ENCODE measurements at places on chromosomes 5 and 9.

DNA sequence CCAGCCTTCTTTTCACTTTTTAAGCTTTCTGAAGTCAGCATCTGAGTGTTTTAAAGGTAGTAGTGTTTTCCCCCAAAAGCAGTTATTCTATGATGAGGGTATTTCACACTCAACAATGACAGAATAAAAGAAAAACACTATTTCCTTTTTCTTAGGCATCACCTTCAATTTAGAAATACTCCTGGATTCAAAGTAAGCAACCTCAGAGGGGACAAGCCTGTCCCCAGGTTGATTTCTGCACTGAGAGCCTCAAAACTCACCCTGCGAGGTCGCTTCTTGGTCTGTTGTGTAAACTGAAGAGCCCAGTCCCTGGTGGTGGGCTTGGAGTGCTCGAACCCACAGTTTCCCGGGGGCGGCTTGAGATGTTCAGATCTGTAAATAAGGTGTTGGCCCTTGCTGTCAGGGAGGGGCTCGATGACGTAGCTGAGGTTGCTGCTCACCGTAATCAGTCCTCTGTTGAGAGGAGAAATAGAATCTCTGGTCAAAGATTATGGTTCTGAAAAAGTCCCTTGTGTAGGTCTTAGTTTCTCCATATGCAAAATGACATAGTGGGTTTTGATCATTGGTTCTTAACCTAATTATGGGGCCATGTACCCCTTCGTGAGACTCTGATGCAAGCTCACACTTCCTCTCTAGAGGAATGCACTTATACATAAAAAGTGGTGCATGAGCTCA is 55.9 kb downstream of the ADAM19 start:
- DNase-seq: no peak

DNA sequence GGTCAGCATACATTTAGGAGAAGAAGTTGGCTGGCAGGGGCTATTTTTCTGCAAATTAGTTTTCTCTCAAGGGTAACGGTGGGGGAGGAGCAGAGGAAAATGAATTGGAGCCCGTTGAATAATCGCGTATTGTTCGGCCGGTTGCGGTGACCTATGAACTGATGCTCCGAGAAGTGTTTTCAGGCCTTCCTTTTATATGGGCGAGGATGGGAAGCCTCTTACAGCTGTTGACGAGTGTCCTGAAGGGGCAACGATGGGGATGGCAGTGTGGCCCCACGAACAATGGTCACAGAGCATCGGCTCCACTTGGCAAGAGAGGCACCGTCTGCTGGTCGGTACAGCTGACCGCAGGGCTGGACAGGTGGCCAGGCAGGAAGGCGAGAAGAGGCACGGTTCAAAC is 400.7 kb downstream of the ZSWIM6 start:
- DNase-seq: no peak

- peak; percentile 86 for DNase-seq
Observed at GRCh38 chr5:178116143-178116885, 3.0 kb downstream of the N4BP3 start.

GRCh38 chr5:117671551-117671950 is 1096.9 kb upstream of the SEMA6A start:
- no peak for DNase-seq

GRCh38 chr5:145682197-145682899 is 152.8 kb downstream of the PRELID2 start:
- DNase-seq: no peak

DNA sequence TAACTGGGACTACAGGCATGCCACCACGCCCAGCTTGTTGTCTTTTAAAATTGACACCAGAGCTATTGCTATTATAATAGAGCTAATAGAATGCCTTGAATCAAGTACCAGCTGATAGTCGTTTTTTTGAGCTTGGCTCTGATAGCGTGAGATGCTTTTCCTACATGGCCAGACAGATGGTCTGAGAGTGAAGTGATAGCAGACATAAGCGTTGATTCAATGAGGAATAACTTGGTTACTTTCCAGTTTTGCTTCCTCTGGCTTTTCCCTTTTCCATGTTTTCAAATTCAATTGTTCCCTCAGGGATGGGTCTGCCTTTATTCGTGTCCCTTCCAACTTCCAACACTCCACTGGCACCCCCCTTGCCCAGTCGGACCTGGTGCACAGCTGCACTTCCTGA is 15.4 kb downstream of the AGXT2 start:
- DNase-seq: no peak

DNA sequence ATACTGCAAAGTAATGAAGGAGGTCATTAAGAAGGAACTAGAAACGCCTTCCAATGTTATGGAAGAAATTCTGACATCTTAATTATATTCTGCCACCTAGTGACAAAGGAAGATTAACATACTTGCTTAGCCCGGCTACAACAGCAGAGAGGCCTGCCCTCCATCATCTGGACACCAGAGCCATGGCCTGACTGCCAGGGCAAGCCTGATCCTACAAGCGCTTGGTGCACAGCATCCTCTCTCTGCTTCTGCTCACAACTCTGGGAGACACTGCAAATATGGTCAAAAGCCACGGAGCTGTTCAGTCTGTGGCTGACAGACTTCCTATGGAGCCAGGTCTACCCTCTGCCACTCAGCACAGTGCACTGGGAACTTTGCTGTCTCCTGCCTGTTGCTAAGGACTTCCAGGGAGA is 87.3 kb upstream of the SLC44A1 start:
- DNase-seq: peak; percentile 36

DNA sequence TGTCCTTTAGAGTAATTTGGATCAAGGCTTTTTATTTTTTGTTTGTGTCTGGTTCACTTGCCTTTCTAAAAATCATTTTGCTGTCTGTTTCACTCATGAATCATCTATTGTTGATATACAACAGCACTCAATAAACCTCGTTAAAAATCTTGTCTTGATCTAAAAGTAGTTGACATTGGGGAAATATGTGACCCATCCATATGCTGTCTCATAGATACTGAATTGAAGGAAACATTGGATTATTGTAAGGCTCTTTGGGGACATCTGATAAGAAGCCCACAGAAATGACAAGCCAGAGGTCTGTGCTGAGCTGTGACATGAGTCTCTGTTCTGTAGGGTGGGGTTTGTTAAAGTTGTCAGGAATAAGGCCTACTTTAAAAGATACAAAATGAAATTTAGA is 208.0 kb downstream of the PDZD2 start:
- DNase-seq: no peak

DNA sequence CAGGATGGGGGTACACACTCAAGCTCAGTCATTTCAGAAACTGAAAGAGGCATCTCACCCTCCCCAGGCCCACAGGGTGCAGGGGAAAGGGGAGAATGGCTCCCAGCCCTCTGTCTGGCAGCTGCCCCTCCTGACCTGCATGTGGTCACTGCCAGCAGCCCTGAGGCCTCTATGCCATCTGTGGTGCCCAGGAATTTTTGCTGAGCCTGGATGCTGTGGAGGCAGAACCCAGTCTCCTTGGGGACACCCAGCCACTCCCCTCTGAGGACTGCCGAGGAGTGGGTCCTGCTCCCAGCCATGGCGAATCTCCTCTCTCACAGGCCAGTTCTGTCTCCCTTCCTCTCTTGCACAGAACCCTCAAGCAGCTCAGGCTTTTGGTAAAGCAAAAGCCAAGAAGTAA is 104.0 kb upstream of the ALDH1B1 start:
- no peak for DNase-seq
